Esophagus muscularis mucosa (tissue), 4 donors: ENCODE measurements at places on chromosomes 13 and 19. TPM values are rescaled to one million over a fixed set of nuclear protein-coding genes. Genes with fewer than 3 reads are reported as not detected.

ZNF442 gene
- 3.9 TPM for total RNA-seq

TPM4 gene
- 378 TPM for total RNA-seq

SAFB2 gene
- total RNA-seq, result 57.8 TPM

- no peak for DNase-seq
Measured at GRCh38 chr13:40190641-40191100, 475.8 kb downstream of the FOXO1 start.

GRCh38 chr13:102677122-102677521 lies 17.7 kb downstream of the METTL21C start:
- no peak for DNase-seq

DNA sequence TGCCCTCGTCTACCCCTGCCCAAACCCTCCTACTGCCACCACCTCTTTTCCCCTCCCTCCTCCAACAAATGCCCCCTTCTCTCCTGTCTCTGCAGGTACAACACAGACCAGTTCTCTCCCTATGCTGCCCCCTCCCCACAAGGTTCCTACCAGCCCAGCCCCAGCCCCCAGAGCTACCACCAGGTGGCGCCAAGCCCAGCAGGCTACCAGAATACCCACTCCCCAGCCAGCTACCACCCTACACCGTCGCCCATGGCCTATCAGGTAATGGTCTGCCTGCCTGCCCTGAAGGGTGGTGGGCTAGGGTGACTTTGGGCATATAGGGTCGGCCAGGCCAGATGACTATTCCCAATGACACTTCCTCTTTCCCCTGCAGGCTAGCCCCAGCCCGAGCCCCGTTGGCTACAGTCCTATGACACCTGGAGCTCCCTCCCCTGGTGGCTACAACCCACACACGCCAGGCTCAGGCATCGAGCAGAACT lies 6.5 kb upstream of the TIMM50 start:
- DNase-seq, result no peak

DNA sequence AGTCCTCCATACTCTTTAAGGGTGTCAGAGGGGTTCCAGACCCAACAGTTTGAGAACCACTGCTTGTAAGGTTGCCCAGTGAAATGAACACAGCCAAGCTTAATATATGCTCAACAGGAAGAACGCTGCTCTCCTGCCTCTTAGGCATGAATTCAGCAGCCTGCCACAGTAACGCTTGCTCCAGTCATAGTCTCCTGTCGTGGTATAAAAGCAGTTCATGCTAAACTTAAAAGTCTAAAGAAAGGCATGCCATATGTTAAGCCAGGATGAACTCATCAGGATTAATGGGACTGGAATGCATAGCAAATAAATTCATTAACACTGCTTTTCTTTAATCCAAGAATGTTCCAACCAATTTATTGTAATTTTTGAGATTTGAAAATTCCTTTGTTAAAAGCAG lies 38.7 kb downstream of the SLC7A1 start:
- no peak for DNase-seq
